Endodermal cell (in vitro differentiated cells): ENCODE measurements at places on chromosomes 1 and 21.
A peak's percentile ranks its signal among the peaks of the same experiment; 100 is the strongest.

DNA sequence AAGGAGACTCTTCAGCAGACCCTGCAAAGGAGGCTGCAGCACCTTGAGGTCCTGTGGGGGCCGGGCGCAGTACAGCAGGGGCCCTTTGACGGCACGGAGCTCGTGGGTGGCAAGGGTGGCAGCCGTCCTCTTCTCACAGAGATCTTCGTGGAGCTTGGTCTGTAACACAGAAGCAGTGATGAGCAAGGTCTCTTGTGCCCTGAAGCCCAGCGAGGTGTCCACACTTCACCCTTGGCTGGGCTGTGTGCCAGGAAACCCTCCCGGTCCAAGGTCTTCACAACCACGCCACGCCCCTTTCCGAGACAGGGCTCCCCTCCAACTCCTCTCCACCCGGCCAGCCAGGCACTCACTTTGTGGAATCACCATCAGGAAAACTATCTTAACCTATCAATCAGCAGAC, 11.3 kb downstream of the LRRC47 start:
- DNase-seq: no peak

DNA sequence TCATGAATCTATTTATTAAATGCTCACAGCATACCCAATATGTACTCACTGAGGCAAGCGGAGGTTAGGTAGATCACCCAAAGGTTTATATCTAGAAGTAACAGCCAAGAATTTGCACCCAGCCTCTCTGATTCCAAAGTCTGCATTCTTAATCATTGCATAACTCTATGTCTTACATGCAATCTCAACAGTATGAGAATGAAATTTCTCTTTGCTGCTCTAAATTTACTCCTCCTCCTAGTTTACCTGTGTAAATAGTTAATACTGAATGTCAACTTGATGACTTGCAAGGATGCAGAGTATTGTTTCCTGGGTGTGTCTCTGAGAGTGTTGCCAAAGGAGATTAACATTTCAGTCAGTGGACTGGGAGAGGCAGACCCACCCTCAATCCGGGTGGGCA, 840.6 kb downstream of the BRINP3 start:
- no peak for DNase-seq

GRCh38 chr1:153741986-153742385, 14.1 kb downstream of the INTS3 start:
- DNase-seq: no peak

DNA sequence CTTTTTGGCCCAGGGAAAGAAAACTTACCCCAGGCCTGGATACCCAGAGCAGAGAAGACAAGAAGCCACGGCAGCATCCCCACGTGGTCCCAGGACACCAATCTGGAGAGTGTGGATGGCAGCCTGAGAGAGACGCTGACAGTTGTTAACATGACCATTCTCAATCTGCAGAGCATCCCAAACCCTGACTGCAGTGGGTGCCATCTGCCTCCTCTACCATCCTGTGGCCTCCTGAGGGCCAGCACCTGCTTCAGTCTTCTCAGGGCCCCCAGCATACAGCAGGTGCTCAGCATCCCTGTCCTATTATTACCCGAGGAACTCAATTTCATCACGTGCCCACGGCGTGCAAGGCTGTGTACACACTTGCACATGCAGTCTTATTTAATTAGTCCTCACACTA, 785 bp downstream of the PGLYRP4 start:
- no peak for DNase-seq

DNA sequence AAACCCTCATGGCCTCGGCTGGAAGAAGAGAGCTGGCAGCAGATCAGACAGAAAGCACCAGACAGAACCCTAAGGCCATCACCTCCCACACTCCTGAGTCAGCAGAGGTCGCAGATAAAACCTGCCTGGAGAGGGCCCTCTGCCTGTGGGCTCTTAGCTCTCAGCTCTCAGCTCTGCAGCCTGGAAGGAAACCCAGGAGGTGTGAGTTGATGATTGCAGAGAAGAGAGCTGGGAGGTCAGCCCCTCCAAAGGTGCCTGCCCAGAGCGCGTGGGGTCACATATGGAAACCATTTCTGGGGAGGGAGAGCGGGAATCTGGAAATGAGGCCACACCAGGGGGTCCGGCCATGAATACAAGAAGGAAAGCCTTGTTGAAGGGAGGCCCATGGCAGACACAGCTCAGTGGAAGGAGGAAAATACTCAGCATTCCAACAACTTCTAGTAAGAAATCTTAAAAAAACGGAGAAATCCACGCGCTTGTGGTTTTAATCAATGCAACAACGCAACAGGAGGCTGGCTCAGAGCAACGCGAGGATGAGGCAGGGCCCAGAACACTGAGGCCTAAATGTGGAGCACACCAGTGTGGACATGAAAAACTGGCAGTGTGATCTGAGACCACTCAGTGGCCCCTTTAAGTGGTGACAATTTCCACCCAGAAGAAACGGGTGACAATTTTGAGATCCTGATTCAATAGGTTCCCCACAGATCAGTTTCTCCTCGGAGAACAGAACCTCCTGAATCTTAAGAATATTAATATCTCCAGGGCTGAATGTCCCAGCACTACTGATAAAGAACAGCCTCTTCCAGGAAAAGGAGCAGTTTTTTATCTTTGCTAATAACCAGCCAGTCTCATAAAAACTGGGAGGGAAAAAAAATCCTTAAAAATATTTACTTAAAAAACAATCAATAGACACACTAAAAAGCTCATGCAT, 45.7 kb downstream of the PSMG1 start:
- peak; percentile 82 for DNase-seq

DNA sequence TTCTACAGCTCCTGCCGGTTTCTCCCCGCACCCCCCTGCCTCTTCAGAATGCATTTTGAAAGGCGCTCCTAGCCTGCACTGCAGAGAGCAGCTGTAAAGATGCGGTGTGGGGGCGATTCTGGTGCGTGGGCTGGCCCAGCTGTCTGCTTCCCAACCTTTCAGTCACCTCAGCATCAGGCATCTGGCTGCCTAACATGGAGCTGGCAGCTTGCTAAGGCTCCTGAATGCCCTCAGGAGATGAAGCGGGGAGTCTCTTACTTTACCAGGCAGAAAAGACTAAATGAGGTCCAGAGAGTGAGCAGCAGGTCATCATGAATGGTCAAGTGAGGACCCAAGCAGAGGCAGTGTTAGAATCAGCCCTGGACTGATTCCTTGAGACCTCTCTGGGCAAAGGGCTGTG, 8.7 kb downstream of the IER5 start:
- DNase-seq: no peak

DNA sequence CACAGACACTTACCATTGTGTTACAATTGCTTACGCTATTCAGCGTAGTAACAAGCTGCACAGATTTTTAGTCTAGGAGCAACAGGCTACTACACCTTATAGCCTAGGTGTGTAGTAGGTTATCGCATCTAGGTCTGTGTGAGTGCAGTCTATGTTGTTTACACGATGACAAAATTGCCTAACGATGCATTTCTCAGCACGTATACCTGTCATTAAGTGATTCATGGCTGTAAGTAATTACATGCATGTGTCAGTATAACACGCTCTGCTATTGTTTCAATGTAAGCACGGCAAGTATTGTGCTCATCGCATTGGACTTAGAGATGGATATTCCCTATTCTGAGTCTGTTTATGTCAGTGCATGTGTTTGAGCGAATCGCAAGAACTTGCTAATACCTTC, 15.7 kb upstream of the ZBTB18 start:
- DNase-seq: no peak
